ENCODE measurements at places on chromosomes 11 and 22.

DNA sequence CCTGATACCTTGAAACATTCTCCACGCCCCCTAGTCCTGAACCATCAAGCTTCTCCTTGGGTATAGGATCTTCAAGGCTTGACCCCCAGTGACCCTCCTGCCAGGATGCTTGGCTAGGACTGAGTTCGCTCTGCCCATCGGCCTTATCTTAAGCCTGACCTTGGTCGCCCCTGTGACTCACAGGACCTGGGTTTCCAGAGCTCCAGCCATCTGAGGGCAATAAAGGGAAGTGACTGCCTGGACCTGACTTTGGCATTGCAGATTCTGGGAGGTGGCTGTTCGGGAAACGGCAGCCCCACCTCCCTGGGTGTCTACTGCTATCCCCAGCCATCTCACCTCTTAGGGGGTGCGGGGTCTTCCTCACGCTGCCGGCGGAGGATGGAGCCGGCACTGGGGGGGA, 15.4 kb downstream of the CARD10 start:
- DNase-seq, result no peak

- peak; percentile 64 for DNase-seq
Measured at GRCh38 chr22:35697142-35697541, 20.5 kb upstream of the APOL5 start.

DNA sequence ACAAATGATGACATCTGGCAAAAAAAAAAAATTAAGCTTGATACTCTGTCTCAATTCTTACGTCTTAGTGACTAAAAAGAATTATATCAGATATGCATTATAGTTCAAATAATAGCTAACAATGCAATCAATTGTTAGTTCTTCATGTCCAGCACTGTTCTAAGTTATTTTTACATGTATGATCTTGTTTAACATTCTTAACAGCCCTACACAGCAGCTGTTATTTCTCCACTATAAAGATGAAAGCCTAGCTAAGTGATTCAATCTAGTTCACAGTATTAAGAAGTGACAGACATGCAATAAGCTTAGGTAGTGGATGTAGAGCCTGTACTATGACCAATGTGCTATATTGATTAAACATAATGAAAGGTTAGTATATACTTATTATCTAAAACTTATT, 4.1 kb downstream of the ZNF214 start:
- DNase-seq, result no peak

GRCh38 chr11:4164884-4165590, 70.4 kb downstream of the RRM1 start:
- DNase-seq, result no peak

DNA sequence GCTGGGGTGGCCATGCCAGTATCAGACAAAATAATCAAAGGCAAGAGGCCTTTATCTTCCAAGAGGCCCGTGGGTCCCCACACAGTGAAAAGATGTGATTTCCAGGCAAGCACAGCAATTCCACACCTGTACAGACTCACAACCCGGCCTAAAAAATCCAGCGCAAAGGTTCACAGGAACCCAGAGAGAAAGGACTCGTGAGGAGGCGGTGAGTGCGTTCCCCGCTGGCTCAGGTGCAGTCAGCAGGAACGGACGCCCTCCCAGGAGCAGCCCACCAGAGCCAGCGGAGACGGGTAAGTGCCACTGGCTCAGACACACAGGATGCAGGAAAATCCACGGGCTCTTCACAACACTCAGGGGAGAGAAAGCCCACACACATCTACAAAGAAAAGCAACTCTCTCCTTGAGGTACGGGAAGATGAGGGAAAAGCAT, 4.4 kb downstream of the TOLLIP start:
- DNase-seq, result no peak
